ENCODE measurements at places on chromosomes 1 and 21.

DNA sequence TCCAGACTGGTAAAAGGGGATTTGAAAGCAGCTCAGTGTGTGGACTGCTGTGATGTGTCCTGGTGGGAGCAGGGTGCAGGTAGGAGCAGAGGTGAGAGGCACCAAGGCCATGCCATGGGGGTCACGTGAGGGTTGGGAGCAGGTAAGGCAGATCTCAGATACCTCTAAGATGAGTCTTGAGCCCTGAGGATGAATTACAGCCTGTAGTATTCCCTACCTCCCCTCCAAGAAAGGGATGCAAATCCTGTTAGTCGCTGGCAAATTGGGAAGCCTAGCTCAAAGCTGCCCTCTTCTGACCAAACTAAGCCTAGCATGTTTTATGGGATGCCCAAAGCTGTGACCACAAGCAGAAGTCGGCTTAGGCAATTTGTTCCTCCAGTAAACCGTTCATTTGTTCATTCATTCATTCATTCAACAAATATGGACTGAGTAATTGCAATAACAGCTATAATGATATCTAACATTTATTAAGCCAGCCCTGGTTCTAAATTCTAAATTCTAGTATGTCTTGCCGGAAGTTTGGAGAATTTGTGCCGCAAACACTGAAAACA is 3.9 kb upstream of the NUAK2 start:
- DNase-seq, result no peak

DNA sequence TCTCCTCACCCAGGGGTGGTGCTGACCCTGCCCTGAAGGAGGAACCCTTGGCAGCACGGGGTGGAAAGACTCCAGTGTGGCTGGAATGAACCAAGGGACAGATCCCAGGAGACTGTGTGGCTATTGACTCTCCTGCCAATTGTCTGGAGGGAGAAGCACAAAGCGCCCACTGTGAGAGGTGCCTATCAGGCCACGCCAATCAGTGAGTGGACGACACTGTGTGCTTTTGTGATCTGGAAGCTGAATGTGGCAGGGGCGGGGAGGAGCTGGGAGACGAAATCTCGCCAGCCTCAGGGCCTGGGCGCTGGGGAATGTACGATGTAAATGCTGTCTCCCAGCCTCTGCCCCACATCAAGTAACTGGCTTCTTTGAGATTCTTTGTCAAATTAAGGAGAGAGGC is 167.1 kb downstream of the ZBTB18 start:
- DNase-seq, result no peak

- DNase-seq, result no peak
Observed at GRCh38 chr1:14848625-14849024, 250.1 kb downstream of the KAZN start.

DNA sequence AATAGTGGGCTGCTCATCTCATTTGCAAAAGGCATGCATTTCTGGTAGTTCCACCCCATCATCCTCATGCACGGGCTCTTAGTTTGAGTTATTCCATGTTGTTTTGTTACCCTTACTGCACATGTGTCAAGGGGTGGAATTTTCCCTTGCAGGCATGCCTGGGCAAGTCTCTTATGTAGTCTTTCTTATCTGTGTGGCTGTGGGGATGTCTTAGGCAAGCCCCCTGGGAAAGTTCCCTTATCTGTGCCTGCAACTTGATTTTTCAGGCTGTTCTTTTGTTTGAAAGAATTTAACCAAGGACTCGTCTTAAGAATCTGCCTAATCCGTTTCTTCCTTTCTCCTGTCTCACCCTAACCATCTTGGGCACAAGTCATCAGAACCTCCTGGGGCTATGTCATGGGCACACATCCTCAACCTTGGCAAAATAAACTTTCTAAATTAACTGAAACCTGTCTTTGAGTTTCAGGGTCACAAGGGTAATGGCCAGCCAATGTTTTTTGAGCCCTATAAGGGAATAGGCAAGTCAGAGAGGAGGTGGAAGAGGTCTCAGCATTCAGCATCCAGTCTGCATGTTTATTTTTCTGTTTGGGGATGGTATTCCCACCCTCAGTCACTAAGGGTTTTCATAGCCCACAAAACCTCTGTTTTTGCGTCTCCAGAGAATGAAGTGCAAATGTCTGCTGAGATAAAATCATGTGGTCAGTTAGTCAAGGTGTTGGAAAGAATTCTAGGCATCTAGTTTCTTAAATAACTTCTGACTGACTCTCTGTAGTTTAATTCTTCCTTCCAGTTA is 579.7 kb downstream of the PLA2G4A start:
- DNase-seq, result no peak

DNA sequence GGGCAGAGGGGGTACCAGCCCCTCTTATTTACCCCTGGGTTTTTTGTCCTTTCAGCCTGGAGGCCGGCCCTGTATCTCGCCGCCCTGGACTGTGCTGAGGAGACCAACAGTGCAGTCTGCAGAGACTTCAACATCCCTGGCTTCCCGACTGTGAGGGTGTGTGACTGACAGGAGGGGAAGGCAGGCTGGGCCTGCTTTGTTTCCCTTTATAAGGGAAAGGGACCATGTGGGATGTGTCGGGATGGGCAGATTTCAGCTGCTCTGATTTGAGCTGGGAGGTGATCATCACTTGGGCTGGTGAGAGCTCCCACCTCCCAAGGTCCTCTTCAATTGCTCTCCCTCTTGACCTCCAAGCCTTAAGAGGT is 11.7 kb downstream of the QSOX1 start:
- no peak for DNase-seq

DNA sequence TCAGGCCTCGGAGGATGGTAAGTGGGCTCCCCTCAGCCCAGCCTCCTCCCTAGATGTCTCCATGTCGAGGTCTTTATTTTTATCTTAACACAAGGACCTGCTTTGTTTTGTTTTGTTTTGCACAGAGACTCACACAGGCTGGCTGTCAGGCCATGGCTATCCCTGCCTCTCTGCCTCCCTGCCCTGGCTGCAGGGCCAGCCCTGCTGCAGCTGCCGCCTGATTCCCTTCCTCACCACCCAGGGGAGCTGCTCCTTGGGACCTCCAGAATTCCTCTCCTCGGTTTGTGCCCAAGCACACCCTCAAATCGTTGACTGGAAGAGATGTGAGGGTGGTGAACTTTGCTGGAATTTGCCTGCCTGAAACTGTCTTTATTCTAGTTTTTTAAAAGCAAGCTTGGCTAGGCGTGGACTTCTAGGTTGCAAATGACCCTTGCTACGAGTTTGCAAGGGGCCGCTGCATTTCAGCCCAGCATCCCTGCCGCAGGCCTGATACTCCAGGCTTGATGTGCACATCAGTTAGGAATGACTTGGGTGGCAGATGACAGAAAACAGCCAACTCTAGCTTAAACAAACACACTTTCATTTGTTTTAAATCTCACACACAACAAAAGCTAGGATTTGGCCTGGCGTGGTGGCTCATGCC is 37.1 kb downstream of the WNT9A start:
- DNase-seq, result no peak

GRCh38 chr1:183711741-183712361 is 58.7 kb upstream of the APOBEC4 start:
- peak; percentile 58 for DNase-seq
